ENCODE measurements at places on chromosomes 11 and 22.

GRCh38 chr11:12768726-12769673 is 94.8 kb downstream of the TEAD1 start:
- DNase-seq: no peak

DNA sequence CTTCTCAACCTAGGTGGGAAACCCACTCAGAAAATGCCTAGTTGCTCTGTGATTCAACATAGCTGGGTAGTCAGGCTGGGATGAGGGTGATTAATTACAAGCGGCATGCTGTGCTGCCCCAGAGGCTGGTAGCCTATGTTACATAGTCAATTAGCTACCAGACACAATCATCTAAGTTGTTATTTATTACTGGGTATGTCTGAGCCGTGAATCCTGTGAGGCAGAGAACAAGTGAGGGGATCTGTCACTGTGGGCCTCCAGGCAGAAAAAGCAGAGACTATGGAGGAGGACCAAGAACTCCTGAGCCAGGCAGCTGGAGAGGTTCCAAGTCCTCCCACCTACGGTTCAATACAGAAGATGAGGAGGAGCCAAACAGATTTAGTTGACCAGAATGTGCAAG is 186.6 kb upstream of the BDNF start:
- DNase-seq: no peak

GRCh38 chr11:32297611-32298011 is 137.7 kb downstream of the WT1 start:
- DNase-seq: no peak

DNA sequence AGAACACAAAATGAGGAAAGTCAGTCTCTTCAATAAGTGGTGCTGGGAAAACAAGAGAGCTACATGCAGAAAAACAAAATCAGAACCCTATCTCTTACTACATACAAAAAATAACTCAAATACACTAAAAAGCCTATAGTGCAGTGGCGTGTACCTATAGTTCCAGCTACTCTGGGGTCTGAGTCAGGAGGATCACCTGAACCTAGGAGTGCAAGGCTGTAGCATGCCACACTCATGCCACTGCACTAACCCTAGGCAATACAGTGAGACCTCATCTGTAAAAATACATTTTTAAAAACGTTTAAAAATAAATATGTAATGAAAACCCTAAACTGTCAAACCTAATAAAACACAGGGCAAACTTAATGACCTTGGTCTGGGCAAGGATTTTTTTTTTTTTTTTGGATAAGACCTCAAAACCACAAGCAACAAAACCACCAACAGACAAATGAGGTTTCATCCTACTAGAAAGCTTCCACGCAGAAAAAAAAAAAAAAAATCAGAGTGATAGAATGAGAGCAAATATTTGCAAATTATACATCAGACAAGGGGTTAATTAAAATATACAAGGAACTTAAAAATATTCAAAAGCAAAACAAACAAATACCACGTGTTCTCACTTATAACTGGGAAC is 35.2 kb downstream of the XKR3 start:
- no peak for DNase-seq

- no peak for DNase-seq
Observed at GRCh38 chr11:130592056-130592455, 143.6 kb downstream of the ADAMTS15 start.

DNA sequence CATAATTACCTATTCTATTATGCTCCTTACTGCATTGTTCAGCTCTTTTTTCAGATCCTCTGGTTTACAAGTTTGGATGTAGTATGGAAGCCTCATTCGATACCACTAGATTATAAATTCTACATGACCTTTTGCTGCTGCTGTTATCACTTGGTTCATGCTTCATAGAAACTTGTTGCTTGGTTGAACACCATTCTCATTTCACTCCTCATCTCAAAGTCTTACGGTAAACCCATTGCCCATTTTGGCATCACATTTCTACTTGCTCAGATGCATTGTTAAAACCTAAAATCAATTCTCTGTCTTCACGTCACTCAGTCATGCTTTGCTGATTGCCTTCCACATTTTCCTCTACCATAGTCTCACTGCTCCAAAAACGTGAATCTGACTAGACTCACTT is 155.5 kb upstream of the DDI1 start:
- DNase-seq: no peak

- peak; percentile 31 for DNase-seq
Observed at GRCh38 chr11:19723572-19724342, 11.1 kb downstream of the NAV2 start.

DNA sequence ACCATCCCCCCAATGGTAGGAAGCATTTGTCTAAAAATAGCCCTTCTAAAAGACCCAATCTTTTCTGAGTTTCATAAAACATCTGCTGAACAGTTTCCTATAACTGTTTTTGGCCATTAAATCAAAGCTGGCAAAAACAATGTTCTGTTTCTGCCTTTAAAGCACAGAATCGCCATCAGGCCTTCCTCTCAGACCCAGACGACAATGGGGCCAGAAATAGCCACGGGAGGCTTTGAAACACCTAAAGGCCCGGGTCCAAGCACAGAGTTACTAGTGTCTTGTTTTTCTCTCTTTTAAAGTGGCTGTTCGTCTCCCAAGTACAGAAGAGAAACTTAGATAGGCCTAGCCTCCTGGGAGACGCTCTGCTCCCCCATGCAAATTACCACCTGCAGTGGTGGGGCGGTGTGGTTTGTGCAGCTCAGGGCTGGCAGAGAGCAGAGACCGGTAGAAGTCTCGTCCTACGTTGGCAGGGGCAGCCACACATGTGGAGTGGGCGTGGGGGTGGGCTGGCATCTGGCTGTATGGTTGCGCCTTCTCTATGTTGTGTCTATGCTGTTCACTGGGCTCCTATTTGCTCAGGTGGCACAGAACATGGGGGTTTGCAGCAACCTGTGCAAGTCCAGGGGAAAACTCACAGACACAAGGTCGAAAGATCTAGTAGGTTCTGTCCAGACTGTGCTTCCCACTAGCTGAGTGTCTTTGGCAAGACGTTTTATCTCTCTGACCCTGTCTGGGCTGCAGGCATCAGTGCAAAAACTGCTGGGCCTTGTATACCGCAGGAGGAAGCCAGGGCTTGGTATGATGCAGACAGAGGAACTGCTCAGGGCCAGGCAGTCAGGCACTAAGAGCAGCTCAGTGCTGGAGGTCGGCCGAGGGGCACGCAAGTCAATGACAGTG is 23.6 kb upstream of the ETS1 start:
- DNase-seq: peak; percentile 45

- no peak for DNase-seq
Observed at GRCh38 chr11:109527496-109527895, 105.5 kb downstream of the C11orf87 start.

- no peak for DNase-seq
Observed at GRCh38 chr22:32574411-32574810, 99.8 kb downstream of the FBXO7 start.

DNA sequence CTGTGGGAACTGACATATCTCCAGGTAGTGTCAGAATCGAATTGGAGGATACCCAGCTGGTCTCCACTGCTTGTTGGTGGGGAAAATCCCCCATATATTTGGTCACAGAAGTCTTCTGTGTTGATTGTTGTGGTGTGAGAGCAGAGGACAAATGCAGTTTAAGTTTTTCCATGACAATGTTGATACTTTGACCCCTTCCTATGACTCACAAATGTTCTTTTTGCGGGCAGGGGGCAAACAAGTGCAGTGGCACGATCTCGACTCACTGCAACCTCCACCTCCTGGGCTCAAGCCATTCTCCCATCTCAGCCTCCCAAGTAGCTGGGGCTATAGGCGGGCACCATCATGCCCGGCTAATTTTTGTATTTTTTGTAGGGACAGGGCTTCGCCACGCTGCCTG is 7.4 kb upstream of the PATL1 start:
- no peak for DNase-seq

GRCh38 chr11:91857179-91857578 is 367.4 kb upstream of the FAT3 start:
- DNase-seq: no peak

DNA sequence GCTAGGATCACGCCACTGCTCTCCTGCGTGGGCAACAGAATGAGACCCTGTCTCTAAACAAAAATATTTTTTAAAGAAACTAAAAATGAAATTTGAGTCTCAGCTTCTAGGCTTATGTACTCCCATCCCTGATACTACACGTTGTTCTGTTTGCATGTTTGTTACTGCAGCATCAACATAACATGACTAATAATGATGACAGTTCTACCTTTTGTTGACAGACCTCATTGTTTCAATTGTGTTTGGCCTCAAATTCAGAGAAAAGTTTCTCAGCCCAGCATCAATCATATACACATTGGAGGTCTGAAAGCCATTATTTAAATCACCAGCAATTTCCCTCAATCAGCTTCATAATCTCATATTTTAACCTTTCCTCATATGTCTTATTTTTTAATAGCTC is 20.8 kb downstream of the LAYN start:
- no peak for DNase-seq

GRCh38 chr11:121553806-121554205 is 101.0 kb upstream of the SORL1-AS1 start:
- DNase-seq: no peak

- no peak for DNase-seq
Observed at GRCh38 chr11:7506243-7506642, 7.6 kb upstream of the PPFIBP2 start.

DNA sequence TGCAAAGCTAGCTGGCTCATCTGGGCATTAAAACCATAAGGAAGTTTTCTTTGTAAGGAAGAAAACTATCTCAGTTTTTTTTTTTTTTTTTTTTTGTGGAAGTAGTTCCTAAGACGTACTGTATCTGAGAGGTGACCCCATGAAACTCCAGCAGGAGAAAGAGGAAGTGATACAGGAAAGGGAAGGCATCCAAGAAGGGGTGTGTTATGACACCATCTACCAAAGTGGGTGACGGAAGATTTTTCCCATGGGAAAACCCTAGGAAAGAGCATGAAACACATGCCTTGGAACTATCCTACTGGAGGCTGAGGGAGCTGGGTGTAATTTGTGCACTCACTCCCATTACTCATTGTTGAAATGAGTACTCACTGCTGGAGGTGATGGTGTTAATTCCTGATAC is 63.8 kb upstream of the ARHGAP20 start:
- DNase-seq: no peak

- no peak for DNase-seq
Observed at GRCh38 chr11:121521145-121522042, 68.6 kb upstream of the SORL1-AS1 start.

DNA sequence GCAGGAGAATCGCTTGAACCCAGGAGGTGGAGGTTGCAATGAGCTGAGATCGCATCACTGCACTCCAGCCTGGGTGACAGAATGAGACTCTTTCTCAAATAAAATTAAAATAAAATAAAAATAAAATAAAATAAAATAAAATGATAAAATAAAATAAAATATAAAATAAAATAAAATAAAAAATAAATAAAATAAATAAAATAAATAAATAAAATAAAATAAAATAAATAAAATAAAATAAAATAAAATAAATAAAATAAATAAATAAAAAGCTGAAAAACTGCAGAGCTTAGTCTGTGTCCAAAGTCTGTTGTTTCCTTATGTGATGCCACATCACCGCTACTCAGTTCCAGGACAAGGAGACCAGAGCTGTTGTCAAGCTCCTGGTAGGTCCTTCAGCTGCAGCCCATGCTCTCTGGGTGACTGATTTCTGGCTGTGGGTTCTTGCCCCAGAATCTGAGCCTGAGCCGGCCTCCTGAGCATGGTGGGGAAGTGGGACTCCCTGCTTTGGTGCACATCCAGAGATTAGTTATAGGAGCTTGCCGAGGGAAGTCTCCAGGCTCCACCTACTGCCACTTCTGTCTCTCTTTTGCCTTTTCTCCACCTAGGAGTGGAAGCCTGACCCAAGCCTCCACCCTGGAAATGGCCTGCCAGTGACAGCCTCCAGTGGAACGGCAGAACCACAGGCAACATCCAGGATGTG is 31.3 kb upstream of the ADA2 start:
- DNase-seq: no peak

GRCh38 chr11:107549253-107549953 is 16.1 kb downstream of the ALKBH8 start:
- DNase-seq: no peak

- peak; percentile 69 for DNase-seq
Observed at GRCh38 chr11:75275581-75275980, 35.0 kb downstream of the TPBGL start.

DNA sequence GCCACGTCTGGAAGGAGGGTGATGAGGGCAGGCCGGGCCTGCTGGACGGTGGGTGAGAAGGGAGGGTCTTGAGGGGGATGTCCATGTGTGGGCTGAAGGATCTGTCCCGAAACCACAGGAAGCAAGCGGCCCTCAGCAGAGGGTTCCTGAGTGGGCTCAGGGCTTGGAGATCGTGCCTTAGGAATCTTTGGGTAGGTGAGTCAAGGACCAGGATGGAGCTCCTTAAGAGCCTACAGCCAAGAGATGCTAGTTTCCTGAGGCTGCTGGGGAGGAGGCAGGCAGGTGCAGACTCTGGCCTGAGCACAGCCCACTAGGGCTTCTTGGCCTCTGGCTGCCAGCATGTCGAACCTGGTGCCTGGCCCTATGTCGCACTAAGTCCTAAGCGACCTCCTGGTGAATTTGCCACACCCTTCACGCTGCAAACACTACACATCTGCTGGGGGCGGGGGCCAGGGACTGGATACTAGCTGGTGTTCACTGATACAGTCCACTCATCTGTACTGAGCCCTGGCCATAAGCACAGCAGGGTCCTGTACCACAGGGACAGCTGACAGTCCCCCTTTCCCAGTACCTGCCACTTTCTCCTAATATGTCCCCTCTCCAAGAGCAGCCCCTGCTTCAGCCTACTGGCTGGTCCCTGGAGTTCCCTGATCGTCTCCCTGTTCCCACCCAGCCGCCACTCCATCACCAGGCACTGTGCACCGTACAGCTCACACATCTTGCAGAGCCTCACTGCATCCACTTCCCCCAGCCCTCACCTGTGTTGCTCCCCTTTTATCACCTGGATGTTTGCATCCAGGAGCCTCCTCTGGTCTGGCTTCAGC is 19.5 kb downstream of the GNAZ start:
- no peak for DNase-seq

DNA sequence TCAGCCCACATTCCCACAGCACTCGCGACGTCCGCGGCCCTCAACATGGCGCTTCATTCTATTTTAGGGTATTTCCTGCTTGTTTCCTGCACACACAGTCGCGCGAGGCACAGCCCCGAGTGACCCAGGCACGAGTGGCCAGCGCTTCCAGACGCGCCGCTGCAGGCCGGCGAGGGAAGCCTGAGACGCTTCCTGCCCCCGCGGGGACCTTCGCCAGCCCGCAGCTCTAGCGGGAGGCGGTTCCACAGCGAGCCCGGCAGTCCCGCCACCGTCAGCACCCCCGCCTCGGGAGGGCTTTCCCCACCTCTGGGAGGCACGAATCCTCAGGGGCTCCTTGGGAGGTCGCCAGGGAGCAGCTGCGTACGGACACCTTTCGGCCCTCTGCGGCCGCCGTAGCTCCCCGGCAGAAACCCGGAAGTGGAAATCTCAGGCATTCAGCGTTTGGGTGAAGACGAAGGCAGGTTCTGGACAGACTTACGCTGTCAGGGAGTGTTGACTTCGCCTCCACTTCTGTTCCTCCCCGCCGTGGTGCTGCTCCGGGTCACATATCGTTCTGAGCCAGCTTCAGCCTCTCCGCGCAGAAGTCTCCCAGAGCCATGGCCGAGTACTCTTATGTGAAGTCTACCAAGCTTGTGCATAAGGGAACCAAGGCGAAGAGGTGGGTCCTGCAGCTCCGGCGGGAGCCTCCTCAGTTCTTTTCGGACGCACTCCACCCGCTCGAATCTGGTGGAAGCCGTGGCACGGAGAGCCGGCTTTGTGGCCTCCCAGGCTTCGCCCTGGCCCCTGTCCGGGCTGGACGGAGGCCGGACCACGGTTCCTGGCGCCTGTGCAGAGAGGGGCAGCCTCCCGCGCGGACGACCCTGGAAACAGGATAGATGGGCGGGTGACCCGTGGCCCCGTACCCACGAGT is 2925.9 kb upstream of the OR11H1 start:
- no peak for DNase-seq

- DNase-seq: no peak
Observed at GRCh38 chr11:2932850-2933251, 3.6 kb upstream of the PHLDA2 start.
